ENCODE measurements at places on chromosomes 3 and 15. TPM values are rescaled to one million over a fixed set of nuclear protein-coding genes. Genes with fewer than 3 reads are reported as not detected.

CTXN2 gene
- not detected for total RNA-seq

TMCO5A gene
- not detected for total RNA-seq

AHSG gene
- not detected for total RNA-seq

GRCh38 chr3:62007036-62007435 lies 366.3 kb downstream of the FEZF2 start:
- no peak overlapping the region for H3K27ac ChIP-seq
- no peak for DNase-seq
- peaks cover 27% of the 10 kb centered on the region for H3K36me3 ChIP-seq
- no peak overlapping the region for H3K4me3 ChIP-seq
- no peaks in the 10 kb centered on the region for H3K27me3 ChIP-seq
- peaks cover 13% of the 10 kb centered on the region for H3K4me1 ChIP-seq

- no peaks in the 10 kb centered on the region for H3K36me3 ChIP-seq
- DNase-seq = no peak
- no peaks in the 10 kb centered on the region for H3K27me3 ChIP-seq
- H3K27ac ChIP-seq = no peak overlapping the region
- H3K4me3 ChIP-seq = no peak overlapping the region
Observed at GRCh38 chr3:171251835-171252234, 208.4 kb downstream of the TNIK start.

GRCh38 chr15:62253294-62253693 lies 88.2 kb upstream of the C2CD4B start:
- H3K27ac ChIP-seq = no peak overlapping the region
- no peaks in the 10 kb centered on the region for H3K27me3 ChIP-seq
- H3K4me3 ChIP-seq = no peak overlapping the region
- no peak for DNase-seq
- H3K36me3 ChIP-seq = no peaks in the 10 kb centered on the region

Measured in left ventricle myocardium inferior (tissue), 1 donor.